ENCODE measurements at places on chromosomes 5 and 9.

- peak; percentile 36 for DNase-seq
Observed at GRCh38 chr9:111896942-111897600, 457 bp downstream of the UGCG start.

DNA sequence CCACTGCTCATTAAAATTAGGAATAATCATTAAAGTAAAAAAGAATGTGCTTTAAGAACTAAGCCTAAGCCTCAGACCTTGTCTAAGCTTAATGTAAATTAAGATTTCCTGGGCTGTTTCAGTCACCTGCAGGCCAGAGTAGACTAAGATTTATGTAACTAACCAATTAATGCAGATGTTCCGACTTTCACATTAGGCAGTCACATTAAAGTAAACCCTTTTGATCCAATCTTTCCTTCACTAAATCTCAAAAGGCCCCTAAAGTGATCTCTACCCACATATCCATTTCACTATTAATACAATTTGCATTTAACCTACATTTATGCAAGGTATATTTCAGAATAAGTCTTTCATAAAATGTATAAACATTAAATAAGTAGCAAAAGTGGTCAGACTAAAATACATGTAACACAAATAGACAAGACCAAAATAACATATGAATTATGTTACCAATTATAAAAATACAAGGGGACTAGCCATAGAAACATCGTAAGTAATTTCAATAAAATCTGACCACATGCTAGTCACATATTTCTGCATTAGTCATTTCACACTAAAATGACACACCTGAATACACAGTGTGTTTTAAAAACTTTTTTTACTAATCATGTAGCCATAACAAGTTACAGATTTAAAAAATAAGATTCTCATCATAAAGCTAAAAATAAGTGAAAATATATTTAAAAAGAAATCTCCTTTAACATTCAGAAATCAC lies 7.7 kb downstream of the NR3C1 start:
- DNase-seq: no peak

- no peak for DNase-seq
Observed at GRCh38 chr5:80204808-80205614, 50.8 kb downstream of the SERINC5 start.

- DNase-seq: no peak
Observed at GRCh38 chr9:87336407-87336806, 161.3 kb upstream of the DAPK1 start.

DNA sequence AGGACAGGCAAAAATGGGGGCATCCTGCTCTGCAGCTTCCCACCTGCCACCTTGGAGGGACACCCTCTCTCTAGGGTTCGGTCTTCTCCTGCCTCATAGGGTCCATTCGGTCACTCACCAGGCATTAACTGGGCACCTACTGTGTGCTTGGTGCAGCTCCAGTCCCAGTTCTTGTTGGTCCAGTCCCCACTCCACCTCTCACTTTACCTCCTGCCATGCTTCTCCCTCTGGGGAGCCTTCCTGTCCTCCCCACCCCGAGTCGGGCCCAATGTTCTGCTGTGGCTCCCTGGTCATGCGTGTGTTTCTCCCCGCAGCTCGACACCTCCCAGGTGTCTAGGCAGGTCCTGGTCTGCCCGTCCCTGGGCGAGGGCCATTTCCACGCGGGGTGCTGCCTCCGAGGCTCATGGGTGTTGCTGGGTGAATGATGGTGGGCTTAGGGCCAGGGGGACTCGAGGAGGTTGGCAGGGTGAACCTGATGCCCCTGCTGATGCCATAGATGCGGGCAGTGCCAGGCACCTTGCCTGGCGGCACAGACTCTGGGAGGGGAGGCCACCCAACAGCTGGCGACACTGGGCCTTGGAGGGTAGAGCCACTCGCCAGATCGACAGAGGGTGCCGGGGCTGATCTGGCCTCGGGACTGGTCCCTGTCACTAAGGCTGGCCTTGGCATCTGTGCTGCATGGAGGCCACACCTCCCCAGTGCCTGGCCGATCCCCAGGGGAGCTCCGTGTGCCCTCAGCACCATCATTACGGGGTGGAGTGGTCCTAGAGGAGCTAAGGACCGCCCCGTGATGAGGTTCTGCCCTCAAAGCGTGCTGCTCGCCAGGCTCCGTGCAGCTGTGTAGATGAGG lies 66.0 kb upstream of the RNU6ATAC start:
- DNase-seq: no peak

GRCh38 chr9:99474186-99474585 lies 252.1 kb downstream of the SEC61B start:
- peak; percentile 54 for DNase-seq

DNA sequence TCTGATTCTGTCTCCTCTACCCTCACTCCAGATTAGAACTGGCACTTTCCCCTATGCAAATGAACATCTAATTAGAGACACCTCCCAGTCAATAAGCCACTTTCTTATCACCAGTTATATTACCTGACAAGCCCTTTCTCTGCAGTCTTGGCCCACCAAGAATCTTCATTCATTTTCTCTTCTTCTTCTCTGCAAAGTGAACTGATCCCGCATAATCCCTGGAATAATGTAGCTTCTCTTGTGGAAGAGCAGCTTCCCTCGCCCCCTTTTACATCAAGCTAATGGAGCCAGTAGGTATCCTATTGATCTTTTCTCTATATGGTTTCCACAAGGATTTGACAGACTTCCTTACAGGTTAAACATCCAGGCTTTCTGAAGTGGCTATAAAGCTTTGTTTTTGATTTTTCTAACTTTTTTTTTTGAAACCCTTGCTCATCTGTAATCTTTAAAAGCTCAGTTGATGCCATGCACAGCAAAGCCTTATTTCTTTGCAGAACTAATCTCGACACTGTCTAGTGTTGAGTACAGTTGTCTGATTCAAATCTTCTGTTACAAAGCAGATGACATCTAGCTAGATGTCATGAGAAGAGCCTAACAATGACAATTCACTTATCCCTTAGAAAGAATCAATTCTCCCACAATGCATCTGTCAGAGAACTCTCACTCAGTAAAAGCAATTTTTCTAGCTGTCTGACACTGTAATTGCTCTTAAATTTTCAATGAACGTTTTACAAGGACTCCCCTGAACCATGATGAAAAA lies 281.4 kb downstream of the ISL1 start:
- no peak for DNase-seq

GRCh38 chr9:84819491-84819991 lies 150.0 kb downstream of the NTRK2 start:
- no peak for DNase-seq

GRCh38 chr9:75532233-75533050 lies 358.0 kb upstream of the PCSK5 start:
- DNase-seq: no peak

GRCh38 chr5:152118676-152119470 lies 194.2 kb upstream of the GLRA1 start:
- DNase-seq: no peak

GRCh38 chr5:74556006-74556405 lies 84.5 kb downstream of the ENC1 start:
- DNase-seq: no peak

GRCh38 chr9:8262625-8263622 lies 463.3 kb upstream of the DMAC1 start:
- no peak for DNase-seq

DNA sequence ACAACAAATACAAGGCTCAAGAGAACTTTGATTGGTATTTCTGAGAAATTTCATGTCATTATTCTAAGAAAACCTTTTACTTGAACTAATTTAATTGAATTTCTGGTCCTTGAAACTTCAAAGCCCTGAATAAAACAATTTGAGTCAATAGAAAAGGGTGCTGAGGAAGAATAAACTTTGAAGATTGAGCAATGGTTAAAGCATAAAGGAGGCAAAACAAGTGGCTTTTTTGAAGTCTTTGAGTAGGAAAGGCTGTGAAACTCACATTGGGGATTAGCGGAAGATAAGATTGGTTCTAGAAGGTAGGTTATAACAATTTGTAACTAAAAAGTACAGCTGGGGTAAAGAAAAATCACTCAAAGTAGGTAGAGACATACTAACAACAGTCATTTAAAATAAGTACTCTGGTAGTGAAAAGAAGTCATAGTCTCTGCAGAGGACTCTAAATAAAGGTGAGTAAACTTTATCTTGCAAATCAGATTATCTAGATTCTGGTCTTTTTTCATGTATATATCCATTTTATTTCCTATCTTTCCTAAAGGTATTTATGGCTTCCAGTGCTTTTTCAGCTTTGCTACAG lies 6.4 kb upstream of the PLPP1 start:
- no peak for DNase-seq

DNA sequence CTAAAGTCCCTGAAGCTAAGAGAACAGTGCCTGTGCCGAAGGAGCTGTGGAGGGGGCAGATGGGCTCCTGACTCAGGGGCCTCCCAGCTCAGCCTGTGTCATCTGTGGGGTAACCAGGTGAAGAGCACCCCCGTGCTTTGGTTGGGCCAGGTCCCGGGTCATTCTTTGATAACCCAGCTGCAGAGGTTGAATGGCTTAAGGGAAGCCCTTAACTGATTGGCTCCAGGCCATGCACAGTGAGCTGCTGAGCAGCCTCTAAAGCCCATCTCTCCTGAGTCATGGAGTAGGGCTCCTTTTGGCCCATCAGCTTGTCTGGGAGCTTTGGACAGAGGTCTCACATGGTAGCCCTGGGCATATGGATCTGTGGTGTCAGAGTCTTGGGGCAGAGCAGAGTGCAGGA lies 28.7 kb downstream of the COL27A1 start:
- peak; percentile 42 for DNase-seq

DNA sequence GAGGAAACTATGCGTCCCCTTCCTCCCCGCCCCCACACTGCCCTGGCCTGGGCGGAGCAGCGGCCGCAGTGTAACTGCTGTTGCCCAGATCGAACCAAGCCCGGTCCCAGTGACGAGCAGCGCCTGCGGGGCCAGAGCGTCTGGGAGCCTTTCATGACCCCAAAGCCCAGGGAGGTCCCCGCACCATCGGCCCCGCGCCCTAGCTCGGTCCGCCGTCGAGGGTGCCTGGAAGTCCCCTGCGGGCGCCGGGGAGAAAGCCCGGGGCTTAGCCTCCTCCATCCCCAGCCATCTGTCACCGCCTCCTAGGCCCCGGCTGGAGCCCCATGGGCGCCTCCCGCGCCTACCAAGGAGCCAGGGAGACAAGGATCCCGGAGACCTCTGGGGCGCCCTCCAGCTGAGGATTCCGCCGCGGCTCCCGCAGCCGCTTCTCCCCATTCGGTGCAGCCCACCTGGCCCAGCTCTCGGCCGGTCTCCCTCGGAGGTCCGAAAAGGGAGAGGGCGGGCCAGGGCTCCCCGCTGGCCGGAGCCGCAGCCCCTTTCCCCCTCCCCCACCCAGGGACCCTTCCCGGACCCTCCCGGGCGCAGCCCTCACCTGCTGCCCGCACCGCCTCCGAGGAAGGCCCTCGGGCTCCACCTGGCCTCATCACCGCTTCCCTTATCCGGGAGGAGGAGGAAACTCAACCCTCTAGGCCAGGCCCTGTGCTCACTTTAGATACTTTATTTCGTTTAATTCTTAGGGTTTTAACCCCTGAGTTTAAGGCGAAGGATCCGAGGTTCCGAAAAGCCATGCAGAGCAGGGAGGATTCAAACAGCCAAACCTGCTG lies 45.6 kb downstream of the APTX start:
- no peak for DNase-seq

DNA sequence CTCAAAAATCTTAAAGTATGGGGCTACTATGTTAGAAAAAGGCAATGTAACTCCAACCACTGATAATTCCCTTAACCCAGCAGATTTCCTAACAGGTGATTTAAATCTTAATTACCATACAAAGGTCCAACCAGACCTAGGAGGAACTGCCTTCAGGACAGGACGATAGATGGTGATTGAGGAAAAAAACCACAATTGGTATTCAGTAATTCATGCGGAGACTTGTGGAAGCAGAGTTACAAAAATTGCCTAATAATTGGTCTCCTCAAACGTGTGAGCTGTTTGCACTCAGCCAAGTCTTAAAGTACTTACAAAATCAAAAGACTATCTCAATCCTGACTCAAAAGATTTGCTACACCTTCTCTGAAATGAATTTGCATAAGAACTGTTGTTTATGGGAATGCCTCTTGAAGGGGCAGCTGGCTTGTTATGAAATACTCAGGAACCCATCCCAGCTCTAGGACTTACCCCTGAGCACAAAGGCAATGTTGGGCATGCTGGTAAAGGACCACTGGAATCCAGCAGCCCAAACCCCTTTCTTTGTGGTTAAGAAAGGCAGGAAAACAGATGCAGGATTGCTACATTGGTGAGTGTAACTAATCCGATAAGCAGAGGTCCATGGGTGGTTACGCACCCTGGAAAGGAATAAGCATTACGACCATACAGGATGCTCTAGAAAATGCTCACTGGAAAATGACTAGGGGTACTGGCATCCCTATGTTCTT lies 26.7 kb upstream of the EPB41L4A start:
- DNase-seq: no peak

DNA sequence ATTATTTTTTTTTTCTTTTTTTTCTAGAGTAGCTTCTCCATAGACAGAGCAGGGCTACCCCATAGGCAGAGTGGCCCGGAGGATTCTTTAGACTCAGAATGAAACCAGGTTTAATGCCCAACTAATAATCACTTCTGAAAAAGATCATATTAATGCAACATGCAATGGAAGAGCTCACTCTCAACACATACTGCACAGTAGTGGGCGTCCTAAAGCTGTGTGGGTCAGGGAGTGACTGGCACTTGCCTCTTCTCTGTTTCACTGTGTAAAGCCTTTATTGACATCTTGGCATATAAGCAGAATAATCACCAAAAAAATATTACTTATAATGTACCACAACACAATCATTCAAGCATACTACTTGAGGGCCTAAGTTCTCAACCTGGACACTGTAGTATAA lies 11.1 kb downstream of the PWWP2A start:
- no peak for DNase-seq

GRCh38 chr9:121822093-121823085 lies 171.0 kb downstream of the DAB2IP start:
- DNase-seq: no peak

GRCh38 chr5:59086024-59086423 lies 503.1 kb downstream of the RAB3C start:
- no peak for DNase-seq

GRCh38 chr5:69432412-69433206 lies 17.7 kb downstream of the MARVELD2 start:
- no peak for DNase-seq

DNA sequence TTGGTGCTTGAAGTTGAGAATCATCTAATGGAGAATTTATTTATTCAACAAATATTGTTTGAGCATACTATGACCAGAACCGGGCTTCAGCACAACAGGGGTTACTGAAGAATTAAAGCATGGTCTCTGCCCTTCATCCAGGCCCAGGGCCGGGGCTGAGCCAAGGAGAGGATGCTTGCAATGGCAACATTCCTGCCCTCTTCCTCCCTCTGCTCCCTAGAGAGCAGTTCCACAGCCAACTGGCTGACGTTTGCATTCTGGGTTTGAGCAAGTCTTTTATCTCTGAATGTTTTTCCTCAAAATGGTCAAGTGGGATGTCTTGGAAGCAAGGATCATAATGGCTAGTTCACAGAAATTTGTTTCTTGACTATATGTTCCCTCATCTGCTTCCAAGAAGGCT lies 80.7 kb downstream of the GLDC start:
- DNase-seq: peak; percentile 51

- DNase-seq: no peak
Observed at GRCh38 chr5:148539851-148540250, 114.5 kb downstream of the HTR4 start.

DNA sequence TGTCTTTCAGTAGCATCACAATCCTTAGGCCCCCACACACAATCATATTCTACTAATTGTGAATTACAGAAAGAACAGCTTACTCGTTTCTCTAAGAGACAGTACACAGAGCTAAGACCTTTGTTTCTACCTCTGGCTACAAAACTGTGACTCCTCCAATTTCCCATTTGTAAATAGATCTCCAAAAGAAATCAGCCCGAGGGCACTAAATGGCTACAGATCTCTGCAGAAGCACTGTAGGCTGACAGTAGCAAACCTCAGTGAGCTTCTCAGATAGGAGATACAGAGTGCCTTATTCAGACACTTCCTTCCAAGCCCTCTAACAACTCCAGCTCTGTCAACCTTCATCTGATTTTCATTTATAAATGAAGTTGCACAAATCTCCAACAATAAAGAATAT lies 51.0 kb downstream of the EFNA5 start:
- DNase-seq: no peak
